ENCODE measurements at places on chromosomes 16 and 17.

DNA sequence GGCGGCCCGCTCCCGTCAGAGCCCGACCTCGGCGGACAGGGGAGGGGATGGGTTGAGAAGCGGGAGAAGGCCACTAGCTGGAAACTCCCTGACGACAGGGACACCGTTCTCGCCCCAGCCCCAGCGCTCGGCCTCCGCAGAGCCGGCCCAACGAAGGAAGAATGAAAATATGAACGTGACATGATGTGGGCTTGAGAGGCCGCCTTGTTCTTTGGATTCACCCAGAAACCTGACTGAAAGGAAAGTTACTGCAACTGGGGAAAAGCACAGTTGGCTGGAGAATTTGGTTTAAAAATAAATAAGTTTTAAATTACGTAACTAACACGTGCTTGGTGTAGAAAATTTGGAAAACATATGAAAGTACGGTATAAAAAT is 21.1 kb downstream of the NPTX1 start:
- DNase-seq: no peak

DNA sequence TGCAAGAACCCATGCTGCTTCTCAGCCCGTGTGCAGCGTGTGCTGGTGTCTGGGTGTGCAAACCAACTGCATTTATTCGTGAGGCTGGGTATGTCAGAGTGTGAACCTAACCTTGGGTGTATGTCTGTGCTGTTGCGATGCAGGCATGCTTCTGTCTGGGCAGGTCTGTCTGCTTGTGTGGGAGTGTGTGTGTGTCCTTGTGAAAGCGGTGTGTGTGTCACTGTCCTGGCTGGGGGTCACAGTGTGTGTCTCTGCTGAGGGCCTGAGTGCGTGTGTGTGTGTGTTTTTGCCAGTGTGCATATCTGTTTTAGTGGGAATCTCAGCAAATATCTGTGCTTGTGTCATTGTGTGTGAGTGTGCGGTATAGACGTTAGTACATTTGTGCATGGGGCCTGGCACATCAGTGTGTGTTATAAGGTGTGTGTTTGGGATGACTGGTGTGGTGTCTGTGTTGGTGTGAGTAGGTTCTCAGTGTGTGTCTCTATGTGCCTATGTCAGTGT is 121.8 kb downstream of the CYLD start:
- no peak for DNase-seq

DNA sequence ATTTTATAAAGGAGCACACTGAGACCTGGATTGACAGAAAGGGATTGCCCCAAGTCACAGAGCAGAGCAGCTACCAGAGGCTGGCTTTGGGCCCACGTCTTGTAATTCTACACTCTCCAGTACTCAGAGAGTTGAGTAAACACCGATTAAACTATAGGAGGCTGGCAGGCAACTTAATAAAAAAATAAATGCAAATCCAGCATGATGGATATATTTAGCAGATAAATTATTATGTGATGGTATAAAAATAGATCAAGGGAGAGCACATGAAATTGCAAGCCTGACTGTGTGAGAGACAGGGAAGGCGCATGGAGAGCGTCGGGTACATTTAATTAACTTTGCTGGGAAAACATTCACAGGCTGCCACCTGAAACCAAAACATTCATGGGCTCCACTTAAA is 87.7 kb upstream of the CCL2 start:
- no peak for DNase-seq

DNA sequence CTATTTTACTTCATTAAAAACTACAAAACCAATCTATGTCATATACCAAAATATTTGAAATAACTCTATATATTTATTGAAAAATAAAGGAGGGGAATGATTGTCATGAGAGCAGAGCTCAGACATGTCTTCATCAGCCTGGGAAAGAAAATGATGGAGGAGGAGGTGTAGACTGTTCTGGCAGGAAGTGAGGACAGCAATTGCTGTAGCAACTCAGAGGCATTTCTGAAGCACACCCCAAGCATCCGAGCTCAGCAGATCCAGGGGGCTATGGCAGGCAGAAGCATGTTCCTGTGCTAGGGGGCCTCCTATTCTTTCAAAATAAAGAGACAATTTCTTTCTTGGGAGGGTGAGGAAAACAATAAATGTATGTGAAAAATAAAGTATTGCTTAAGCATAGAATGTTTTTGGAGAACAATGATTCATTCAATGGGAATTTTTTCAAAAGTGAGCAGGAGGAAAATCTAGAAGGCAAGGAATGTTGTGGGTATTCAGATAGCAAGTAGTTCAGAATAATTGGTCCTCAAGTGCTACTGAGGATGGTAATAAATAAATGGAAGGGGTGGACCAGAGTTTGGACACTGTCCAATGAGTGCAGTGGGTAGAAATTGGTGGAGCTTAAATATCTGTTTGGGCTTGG is 383.4 kb downstream of the CDH11 start:
- DNase-seq: peak; percentile 64

GRCh38 chr16:85931596-85932402 is 32.8 kb downstream of the IRF8 start:
- DNase-seq: no peak

- no peak for DNase-seq
Observed at GRCh38 chr16:19697756-19698318, 20.2 kb downstream of the KNOP1 start.

- no peak for DNase-seq
Observed at GRCh38 chr17:73069841-73070240, 22.6 kb downstream of the SLC39A11 start.

DNA sequence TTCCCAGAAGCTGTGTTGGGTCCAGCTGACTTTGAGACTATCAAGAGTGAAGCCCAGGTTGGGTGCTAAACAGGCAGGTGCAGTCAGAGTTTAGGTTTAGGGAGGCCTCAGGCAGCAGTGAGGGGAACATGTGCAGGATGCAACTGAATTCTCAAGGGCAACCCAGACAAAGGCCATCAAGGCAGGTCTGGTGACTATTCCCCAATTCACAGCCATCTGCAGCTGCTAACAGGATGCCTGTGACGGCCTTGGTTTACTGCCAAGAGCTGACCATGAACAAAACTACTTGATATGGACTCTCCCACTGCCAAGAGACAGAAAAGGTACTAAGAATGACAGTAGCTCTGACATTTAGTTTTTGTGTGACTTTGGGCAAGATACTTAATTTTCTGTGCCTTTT is 45.2 kb upstream of the BCAR1 start:
- no peak for DNase-seq

DNA sequence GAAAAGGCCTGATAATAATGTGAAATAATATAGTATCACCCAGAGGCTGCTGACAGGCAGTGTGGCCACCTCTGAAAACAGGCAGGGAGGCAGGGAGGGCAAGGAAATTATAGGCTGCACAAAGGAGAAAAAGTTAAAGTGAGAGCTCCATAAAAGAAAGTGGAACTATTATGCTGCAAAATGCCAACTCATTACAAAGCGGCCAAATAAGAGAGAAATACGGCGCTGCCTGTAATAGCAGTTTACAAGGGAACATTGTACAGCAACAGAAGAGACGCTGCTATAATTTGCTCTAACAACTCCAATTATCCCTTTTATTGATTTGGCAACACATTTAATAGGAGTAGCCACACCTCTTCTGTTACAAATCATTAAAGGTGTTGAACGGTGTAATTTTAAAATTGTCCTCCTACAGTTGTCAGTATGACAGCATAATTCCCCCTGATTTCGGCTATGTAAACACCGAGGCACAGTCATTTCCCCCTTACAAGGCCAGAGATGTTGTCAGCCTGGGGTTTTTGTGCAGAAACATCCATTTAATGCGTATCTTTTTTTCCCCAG is 120.3 kb downstream of the MRM1 start:
- DNase-seq: no peak

- no peak for DNase-seq
Observed at GRCh38 chr16:8585857-8586256, 4.5 kb downstream of the TMEM114 start.

DNA sequence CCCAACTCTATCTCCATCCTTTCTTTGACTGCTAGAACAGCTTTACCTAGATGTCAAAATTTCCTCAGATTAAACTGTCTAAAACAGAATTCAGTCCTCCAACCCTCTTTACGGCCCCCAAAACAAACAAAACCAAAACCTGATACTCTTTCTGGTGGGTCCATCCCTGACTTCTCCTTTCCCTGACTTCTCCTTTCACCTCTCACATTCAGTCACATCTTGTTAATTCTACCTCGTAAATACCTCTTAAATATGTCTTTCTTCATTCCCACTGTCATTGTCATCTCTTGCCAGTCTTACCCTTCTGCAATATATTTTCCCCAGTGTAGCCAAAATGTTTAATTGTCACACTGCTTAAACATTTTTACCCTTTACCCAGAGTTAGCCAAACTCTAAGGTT is 4.6 kb downstream of the PPM1E start:
- DNase-seq: no peak
